ENCODE measurements at places on chromosomes 12 and 14.
A peak's percentile ranks its signal among the peaks of the same experiment; 100 is the strongest.

- no peak for DNase-seq
Observed at GRCh38 chr12:39252628-39253027, 190.3 kb downstream of the KIF21A start.

DNA sequence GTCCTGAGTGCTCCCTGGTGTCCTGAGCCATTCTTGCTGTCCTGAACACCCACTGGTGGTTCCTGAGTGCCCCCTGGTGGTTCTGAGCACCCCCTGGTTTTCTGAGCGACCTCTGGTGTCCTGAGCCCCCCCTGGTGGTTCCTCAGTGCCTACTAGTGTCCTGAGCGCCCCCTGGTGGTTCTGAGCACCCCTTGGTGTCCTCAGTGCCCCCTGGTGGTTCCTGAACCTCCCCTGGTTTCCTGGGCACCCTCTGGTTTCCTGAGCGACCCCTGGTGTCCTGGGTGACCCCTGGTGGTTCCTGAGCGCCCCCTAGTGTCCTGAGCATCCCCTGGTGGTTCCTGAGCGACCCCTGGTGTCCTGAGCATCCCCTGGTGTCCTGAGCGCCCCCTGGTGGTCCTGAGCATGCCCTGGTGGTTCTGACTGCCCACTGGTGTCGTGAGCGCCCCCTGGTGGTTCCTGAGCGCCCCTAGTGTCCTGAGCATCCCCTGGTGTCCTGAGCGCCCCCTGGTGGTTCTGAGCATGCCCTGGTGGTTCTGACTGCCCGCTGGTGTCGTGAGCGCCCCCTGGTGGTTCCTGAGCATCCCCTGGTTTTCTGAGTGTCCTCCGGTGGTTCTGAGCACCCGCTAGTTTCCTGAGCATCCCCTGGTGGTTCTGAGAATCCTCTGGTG is 473.1 kb downstream of the TMEM121 start:
- DNase-seq: no peak

DNA sequence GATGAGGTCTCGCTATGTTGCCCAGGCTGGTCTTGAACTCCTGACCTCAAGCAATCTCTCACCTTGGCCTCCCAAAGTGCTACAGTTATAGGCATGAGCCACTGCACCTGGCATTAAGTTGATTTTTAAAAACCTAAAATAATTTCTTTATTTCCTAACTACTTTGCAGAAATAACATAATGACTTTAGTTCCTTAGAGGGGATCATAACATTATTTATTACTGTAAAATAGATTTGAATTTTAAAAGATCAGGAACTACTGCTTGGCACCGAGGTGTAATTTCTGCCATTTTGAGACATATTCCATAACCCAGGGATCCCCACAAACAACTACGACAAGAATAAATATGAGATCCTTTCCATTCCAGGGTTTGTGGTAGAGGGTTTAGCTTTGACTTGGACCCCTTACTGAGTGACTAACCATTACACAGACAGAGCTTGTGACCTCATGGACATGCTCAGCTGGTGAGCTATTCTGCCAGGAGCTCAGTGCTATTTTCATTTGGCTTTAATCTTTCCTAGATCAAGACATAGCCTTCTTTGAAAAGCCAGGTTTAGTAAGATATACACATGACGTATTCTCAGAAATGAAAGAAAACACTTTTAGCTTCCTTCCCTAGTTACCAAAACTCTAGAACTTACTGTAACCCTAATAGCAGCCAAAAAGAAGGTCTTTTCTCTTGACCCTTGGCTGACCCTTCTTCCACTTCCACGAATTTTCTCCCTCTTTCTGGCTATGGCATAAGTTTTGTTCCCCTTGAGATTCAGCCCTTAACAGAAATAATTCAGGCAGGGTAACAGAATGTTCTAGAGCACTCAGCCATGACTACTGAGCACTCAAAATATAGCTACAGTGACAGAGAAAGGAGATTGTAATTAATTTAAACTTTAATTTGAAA is 75.1 kb upstream of the NUDT4 start:
- no peak for DNase-seq

DNA sequence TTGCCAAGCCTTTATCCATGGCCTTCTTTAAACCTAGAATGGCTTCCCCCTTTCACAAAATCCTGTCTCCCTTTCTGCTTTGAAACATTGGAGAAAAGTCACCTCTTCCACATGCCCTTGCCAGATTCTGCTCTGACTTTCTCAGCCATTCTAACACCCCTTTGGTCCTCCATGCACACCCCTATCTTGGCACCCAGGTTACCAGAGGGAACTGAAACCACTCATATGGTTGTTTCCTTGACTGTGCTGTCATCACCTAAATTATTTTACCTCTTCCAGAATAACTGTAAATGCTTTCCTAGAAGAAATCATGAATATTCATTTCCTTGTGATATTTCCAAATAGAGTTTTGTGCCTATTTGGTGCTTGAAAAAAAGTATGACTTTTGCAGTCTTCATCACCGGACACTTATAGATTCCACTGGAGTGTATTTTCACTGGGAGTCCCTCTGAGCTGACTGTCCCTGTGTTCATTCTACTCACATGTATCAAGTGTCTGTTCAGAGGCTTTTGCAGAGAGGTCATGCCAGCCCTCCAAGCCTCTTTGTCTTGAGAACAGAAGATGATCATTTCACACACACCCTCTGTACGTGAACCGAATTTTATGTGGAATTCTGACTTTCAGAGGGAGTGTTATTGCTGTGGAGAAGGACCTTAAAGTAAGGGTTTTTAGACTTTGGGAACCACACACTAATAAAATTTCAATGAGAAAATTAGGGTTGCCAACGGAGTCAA is 74.1 kb downstream of the PLXNC1 start:
- no peak for DNase-seq

DNA sequence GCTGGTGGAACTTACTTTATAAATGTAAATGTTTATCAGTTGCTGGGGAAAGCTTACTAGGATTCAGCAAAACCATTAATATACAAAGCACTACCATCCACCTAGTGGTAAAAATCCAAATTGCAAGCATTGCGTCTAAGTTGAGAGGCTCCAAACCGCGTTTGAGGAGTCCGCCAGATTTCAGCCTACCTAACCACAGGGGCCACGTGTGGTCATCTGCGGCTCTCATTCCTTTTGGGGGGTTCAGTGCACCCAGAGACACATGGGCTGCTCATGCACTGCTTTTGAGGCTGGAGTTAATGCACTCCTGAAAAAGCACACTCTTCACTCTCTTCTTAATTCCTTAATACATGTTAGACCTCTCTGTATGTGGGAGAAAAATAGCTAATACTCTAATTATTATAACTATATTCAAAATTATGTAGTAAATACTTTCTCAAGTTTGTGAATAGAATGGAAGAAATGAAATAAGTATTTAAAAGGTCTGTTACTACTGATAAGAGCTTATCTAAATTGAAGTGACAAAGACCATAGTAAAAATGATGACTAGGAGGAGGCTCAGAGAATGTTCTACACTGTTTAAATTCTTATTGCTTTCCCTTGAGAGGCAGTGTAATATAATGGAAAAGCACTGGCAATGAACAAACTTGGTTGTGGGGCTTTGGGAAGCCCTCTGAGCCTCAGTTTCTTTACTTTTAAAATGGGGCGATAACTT is 41.4 kb upstream of the MANSC4 start:
- DNase-seq: peak; percentile 11

GRCh38 chr12:39301422-39301821 is 141.5 kb downstream of the KIF21A start:
- DNase-seq: no peak

Data from NCI-H510A (cell line).